Uterine smooth muscle cell (primary cell): ENCODE measurements at places on chromosomes 4 and X. TPM values are rescaled to one million over a fixed set of nuclear protein-coding genes. Genes with fewer than 3 reads are reported as not detected.

Gene ANKRD50
- 29.0 and 30.2 TPM in 2 replicates for total RNA-seq

Gene NCAPG
- total RNA-seq = 22.2 and 87.8 TPM in 2 replicates

Gene SHROOM3
- 2.2 and 4.2 TPM in 2 replicates for total RNA-seq

Gene IL9R
- total RNA-seq = under 0.01 TPM in 1 of 2 replicates, not detected in the other

Gene CENPVL2
- not detected in 2 replicates for total RNA-seq

Gene ASB9
- total RNA-seq = 0.25 and 0.33 TPM in 2 replicates

Gene NPY5R
- not detected in 2 replicates for total RNA-seq
